HAP-1 (cell line): ENCODE measurements at places on chromosomes 7 and 10.

GRCh38 chr10:123838596-123839310 lies 52.9 kb downstream of the CPXM2 start:
- DNase-seq, result no peak

- DNase-seq, result no peak
Measured at GRCh38 chr10:16929069-16929468, 111.8 kb upstream of the RSU1 start.

DNA sequence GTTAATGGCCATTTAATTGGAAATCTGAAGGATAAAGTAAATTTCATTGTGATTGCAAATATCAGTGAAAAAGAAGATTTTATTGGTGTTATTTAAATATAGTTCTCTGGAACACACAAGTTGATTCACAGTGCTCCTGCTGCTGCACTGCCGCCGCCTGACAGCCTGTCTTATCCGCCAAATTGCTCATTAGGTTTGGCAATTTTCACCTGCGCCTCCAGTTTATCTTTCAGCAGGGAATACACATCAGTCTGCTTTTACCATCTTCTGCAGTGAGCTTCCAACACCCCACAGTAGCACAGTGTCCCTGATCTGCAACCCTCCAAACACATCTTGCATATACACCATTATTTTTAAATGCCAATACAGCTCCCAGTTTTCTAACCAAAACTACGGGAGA lies 308.3 kb downstream of the PARD3 start:
- no peak for DNase-seq

- DNase-seq, result no peak
Measured at GRCh38 chr7:138926241-138926612, 55.0 kb downstream of the KIAA1549 start.

DNA sequence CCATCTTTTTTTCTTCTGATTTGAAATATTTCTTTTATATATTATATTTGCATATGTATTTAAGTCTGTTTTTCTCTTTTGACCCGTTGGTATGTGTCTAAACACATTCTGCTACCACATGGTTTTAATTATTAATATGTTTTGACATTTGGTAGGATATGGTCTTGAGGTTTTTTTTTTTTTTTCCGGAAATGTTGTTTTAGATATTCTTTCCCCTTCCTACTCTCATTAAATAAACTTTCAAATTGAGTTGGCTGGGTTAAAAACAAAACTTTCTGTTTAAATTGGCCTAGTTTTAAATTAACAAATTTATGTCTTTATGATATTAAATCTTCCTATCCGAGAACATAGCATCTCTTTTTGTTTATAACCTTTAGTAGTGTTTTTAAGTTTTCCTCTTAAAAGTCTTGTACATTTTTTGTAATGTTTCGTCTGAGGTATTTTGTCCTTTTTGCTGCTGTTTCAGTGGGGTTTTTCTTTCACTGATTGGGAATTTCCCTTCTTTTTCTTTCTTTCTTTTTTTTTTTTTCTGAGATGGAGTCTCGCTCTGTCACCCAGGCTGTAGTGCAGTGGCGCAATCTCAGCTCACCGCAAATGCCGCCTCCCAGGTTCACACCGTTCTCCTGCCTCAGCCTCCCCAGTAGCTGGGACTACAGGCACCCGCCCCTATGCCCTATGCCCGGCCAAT lies 25.4 kb downstream of the STAM start:
- DNase-seq, result no peak

DNA sequence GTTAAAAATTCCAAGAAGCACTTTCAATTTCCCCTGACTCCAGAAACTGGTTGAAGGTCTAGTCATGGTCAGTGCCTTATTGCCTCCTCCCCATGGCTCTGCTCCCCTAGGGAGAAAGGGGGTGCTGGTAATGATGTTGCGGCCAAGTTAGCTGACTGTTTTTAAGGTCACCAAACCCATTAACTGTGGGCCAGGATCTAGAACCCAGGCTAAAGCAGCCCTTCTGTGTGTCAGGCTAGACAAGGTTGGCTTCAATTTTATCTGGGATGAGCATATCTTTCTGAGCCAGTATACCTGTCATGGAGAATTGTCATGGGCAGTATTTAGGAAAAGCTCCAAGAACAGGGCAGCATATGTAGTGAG lies 11.2 kb upstream of the HOXA13 start:
- no peak for DNase-seq

- DNase-seq, result no peak
Measured at GRCh38 chr10:112223725-112224124, 40.2 kb upstream of the GPAM start.

GRCh38 chr7:111098926-111099250 lies 8.0 kb downstream of the LRRN3 start:
- DNase-seq, result no peak

GRCh38 chr10:100879741-100880360 lies 32.9 kb upstream of the SLF2 start:
- no peak for DNase-seq

GRCh38 chr7:30469303-30469702 lies 9.3 kb downstream of the NOD1 start:
- DNase-seq, result peak; percentile 79

- no peak for DNase-seq
Measured at GRCh38 chr7:77329466-77330168, 86.5 kb downstream of the GSAP start.

- DNase-seq, result no peak
Measured at GRCh38 chr10:59098831-59099452, 77.5 kb upstream of the PHYHIPL start.

DNA sequence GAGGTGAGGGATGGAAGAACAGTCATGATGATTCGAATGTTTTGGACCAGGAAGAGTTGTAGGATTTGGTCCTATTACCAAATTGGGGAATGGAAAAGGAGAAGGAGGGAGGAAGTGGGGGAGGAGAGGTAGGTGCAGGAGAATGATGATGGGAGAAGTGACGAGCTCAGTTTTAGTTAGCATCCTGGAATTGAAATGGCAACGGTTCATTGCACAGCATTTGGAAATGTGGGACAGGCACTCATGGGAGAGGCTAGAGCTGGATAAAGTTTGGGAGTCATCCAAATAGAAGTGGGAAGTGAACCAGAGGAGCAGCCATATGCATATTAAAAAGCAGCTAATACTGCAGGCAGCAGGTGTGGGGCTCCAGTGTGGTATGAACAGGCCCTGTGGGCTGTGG lies 253.6 kb downstream of the SORCS3 start:
- no peak for DNase-seq

GRCh38 chr7:462173-463103 lies 57.2 kb downstream of the PDGFA start:
- DNase-seq, result no peak

DNA sequence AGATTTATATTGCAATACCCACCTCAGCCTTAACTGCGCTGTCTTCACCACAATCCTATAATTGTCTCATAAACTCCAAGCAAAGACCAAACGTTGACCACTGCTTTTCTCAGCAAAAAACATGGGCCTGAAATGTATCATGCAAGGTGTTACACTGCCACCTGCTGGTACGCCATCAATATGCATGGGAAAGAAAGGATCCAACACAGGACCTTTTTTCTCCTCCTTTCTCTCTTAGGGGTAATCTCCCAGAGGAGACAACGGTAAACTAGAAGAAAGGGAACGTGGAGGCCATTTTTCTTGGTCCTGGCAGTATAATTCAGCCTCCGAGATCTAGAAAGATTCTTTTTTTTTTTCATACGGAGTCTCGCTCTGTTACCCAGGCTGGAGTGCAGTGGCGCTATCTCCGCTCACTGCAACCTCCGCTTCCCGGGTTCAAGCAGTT lies 79.1 kb upstream of the MPP7 start:
- DNase-seq, result peak; percentile 90

GRCh38 chr7:73700069-73700423 lies 16.6 kb downstream of the BUD23 start:
- DNase-seq, result no peak

GRCh38 chr7:78279032-78279431 lies 480.5 kb downstream of the PHTF2 start:
- DNase-seq, result no peak

DNA sequence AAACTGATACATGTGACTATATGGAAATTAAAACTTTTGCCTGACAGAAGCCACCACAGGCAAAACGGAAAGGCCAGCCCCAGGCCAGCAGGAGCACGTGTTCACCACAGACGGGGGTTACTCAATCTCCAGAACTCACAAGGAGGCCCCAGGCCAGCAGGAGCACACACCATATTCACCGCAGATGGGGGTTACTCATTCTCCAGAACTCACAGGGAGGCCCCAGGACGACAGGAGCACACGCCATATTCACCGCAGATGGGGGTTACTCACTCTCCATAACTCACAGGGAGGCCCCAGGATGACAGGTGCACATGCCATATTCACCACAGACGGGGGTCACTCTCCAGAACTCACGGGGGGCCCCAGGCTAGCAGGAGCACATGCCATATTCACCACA lies 61.5 kb downstream of the NKX6-2 start:
- DNase-seq, result no peak

DNA sequence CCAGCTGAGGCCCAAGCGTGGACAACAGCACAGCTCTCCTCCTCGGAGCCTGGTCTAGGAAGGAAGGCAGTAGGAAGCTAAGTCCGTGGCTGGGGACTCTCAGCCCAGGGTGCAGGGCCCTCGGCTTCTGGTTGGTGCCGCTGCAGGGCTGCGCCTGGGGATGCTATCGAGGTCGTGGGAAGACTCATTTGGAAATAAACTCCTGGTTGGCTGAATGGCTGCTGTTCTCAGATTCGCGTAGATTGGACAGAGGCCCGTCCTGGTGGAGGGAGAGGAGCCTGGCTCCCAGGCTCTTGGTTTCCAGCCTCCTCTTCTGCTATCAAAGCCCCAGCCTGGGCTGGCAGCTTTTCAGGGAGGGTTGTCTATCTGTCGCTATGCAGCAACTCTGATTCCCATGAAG lies 152.6 kb upstream of the FZD8 start:
- no peak for DNase-seq

DNA sequence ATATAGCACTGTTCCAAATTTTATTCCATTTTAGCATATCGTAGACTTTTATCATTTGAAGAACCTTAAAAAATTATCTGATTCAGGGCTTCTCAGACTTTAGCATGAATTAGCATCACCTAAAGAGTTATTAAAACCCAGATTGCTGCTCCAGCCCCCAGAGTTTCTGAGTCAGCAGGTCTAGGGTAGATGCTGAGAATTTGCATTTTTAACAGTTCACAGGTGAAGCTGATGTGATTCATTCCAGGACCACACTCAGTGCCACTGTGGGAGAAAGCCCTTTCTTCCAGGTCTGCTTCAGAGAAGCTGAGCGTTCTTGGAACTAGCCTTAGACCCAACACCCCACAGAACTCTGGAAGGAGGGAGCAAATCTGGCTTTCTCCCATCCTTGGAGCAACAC lies 174.1 kb upstream of the YAE1 start:
- DNase-seq, result no peak

DNA sequence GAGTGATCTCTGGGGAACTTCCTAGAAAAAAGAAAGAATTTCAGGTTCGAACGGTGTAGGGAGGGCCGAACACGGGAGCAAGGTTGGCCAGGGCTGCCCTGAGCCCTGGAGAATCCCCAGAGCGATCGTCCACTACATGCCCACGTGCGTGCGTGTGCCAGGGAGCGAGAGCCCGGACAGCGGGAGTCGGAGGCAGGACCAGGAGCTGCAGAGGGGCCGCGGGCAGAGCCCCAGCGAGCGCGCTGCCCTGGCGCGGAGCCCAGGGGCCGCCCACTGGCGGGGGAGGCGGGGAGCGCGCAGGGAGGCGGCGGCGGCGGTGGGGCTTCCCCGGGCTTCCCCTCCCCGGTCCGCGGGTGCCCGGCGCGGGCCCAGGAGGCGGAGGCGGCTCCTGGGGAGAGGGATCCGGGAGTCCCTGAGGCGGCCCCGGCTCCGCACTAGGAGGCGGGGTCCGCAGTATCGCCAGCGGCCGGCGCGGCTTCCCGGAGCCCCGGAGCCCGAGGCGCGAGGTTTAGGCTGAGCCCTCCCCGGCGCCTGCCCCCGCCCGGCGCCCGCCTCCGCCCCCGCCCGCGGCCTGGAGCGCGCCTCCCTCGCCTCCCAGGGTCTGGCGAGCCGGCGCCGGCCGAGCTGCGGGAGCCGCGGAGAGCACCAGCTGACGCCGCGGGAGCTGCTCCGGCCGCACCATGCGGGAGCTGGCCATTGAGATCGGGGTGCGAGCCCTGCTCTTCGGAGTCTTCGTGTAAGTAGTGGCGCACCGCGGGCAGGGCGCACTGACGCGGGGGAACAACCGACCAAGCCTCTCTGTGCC lies at the start of gene PLPP4:
PLPP4 (plus strand) TSS at position 602 of the 805 bp plus-strand sequence; CDS start at position 681, 79 bp downstream.
- DNase-seq, result peak; percentile 61

- DNase-seq, result no peak
Measured at GRCh38 chr7:122675011-122675410, 23.9 kb downstream of the RNF133 start.

DNA sequence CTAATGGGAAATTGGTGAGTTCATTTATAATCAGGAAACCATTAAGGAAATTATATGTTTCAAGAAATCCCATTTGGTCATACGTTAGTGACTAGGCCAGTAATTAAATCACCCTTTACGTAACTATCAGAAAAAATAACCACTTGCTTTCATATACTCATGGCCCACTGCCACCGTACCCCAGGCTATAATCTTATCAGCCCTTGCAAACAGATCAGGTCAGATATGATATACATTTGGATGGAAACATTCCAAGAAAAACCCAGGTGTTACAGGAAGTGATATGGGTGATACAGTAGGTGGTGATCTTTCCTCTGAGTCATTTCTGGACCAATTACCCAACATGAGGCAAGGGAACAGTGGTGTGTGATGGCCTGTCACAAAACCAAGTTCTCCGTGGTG lies 481.0 kb upstream of the SEMA3A start:
- no peak for DNase-seq

GRCh38 chr10:108424656-108425055 lies 1260.2 kb upstream of the SORCS1 start:
- no peak for DNase-seq

GRCh38 chr10:101487399-101487798 lies 100.7 kb downstream of the POLL start:
- DNase-seq, result no peak

- no peak for DNase-seq
Measured at GRCh38 chr7:994592-995308, 11.8 kb downstream of the CYP2W1 start.

GRCh38 chr10:28291881-28292297 lies 11.0 kb downstream of the MPP7 start:
- DNase-seq, result no peak

DNA sequence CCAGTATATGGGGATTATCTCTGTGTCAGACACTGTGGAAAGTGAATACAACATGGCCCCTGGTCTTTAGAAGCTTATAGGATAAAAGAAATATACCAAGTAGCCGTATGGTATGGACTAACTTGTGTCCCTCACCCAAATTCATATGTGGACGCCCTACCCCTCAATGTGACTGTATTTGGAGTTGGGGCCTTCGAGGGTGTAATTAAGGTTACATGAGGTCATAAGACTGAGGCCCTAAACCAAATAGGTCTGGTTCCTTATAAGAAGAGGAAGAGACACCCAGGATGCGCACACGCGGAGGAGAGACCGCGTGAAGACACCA lies 36.3 kb downstream of the ASB13 start:
- DNase-seq, result no peak

GRCh38 chr7:139043823-139044812 lies 8.3 kb upstream of the ZC3HAV1L start:
- DNase-seq, result no peak

GRCh38 chr10:16292366-16292765 lies 144.4 kb upstream of the PTER start:
- no peak for DNase-seq

GRCh38 chr10:77261146-77261545 lies 376.5 kb downstream of the KCNMA1 start:
- no peak for DNase-seq

GRCh38 chr10:47035819-47036337 lies 124.7 kb downstream of the PTPN20 start:
- no peak for DNase-seq

- DNase-seq, result no peak
Measured at GRCh38 chr10:112538168-112538567, 91.2 kb downstream of the VTI1A start.
